ENCODE measurements at places on chromosomes 7 and 10.

- peak; percentile 13 for DNase-seq
Measured at GRCh38 chr10:93680412-93681047, 21.9 kb downstream of the FRA10AC1 start.

GRCh38 chr10:1598393-1599153, 138.8 kb downstream of the ADARB2 start:
- DNase-seq = no peak

GRCh38 chr7:70237831-70238575, 639.7 kb downstream of the AUTS2 start:
- DNase-seq = no peak

GRCh38 chr10:12709000-12709401, 292.5 kb downstream of the CCDC3 start:
- DNase-seq = no peak

DNA sequence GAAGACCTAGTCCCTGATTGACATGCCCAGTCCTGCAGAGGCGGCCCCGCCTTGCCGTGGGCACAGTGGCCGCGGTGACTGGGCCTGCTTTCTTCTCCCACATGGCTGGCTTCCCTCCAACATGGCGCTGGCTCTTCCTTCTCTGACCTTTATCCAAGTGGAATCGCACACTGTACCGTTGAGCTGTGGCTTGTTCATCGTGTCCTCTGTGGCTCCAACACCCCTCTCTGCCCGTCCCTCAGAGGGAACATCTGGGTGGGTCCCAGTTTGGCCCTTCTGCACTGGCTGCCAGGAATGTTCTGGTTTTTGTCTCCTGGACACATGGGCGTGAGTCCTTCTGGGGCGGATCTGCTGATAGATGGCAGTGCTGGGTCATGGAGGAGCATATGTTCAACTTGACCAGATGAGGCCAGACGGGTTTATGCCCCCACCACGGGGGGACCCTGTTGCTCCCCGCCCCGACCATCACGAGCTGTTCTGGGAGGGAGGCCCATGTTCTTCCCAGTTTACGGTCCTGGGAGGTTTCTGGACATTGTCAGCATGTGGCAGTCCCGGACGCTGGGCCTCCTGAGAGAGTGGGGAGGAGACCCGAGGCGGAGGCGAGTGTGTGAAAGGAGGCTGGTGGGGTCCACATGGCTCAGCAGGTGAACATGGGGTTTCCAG, 63.5 kb downstream of the LHPP start:
- DNase-seq = no peak

DNA sequence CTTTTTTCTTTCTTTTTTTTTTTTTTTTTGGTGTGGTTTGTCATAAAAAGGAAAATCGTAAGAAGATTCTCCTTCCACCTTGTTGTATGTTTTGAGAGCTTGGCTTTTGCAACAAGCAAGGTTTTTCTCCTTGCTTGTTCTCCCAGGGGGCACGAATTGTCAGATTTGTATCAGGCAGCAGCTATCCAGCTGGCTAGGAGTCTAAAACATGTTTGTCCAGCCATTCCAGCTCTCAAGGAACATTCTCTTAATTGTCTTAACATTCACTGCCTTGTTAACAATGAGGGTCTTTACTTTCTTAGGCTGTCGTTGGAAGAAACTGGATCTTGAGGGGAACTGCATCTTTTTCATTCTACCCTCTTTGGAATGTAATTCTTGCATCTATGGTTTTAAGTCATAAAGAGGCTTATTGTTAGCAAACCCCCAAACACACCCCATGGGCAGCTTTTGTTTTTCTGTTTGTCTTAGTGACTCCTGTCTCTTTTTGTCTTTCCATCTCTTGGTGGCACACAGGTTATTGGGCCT, 14.6 kb downstream of the SHTN1 start:
- DNase-seq = no peak

DNA sequence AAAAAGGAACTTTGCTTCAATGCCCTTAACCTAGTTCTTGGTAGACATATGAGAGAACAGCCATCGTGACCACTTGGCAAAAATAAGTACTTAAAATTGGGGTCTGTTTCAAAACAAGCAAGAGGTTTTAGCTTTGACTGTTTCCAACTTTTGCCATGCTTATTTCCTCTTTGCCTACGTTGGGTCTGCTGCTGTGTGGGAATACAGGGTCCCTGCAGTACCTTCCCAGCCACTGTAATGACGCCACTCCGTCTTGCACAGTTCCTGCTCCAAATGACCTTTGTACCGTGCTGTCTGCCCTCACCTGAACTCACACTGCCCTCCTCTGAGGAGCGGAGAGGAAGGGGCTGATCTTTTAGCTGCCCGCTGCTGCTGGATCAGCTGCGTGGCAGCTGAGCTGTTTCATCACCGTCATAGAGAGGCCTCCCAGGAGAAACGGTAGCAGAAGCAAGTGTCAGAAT, 133.1 kb downstream of the MAPK8 start:
- DNase-seq = no peak

- DNase-seq = no peak
Measured at GRCh38 chr7:128201067-128201689, 39.9 kb upstream of the LEP start.

- DNase-seq = no peak
Measured at GRCh38 chr10:59181668-59182067, 5.2 kb downstream of the PHYHIPL start.

DNA sequence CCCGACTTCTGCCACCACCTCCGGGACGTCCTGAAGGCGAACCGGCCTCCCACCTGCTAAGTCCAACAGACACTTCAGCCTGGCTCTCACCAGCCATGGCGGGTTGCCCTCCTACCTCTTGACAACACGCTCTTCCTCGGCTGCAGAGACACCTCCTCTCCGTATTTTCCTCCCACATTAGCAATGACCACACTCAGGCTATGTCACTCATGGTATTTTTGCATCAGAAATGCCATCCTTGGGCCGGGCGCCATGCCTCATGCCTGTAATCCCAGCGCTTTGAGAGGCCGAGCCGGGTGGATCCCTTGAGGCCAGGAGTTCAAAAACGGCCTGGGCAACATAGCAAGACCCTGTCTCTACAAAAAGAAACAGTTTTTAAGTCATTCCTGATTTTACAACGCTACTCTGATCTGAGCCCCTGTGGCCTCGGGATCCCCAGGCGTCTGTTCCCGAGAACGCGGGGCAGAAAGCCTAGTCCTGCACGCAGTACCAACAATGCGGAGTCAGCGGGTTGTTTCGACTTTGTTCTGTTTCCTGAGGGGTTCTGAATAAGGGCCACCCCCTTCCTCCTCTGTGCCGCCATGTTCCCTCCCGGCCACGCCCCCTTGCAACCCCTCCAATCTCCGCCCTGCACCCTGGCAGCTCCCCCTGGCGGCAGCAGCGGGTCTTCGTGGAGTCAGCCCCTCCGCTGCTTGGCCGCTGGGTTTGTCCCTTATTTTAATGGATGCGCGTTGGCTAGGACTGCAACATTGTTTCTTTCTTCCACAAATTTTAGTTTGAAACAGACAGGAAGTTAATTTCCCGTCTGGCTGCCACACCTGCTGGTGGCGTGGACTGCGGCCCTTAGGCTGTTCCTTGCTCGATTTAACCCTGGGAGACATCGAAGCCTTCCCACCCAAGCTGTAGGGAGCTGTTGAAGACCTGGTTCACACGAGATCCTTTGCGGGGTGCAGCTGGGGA, 9.7 kb upstream of the ZFAND2A start:
- no peak for DNase-seq

DNA sequence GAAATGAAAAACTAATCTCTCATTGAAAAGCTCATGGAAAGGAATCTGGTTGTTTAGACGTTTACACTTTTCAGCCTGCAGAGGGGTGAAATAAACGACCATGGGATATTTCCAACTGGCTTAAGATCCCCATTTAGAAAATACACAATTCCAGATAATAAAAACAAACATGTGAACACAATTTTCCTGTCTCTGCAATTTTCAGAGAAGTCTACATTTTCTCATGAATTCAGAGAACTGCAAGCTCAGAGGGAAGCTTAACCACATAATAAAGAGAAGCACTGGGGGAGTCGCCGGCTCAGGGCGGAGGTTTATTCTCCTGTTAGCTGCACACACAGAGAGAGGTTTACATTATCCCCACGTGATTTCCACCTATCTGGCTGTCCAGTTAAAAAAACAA, 215.2 kb downstream of the FANK1 start:
- DNase-seq = no peak

DNA sequence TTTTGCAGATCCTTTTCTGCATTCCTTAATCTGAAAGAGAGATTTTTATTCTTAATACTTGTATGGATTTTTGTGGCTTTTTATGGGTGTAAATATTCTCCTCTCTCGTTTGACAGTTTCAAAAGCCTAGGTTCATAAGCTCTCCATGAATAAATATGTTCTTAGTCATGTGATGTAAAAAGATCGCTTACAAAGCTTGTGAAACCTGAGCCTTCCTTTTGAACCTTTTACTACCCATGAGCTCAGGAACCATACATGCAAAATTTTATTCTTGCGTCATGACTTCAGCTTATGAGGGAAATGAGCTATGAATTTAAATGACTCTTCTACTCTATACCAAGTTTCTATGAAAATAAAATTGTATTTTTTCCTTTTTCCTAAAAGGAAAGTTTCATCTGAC, 98.7 kb downstream of the POLL start:
- peak; percentile 14 for DNase-seq

DNA sequence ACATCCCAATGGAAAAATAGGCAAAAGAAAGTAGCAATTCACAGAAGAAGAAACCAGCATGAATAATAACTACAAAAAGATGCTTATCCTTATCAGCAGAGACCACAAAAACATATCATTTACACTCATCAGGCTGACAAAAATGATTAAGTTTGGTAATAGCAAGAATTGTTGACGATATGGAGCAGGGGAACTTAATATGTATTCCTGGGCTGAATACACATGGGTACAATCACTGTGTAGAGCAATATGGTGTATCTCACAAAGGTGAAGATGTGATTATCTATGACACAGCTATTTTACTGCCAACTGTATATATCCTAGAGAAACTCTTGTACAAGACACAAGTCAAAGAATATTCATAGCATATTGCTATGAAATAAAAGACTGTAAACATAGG, 141.8 kb upstream of the NOBOX start:
- no peak for DNase-seq

DNA sequence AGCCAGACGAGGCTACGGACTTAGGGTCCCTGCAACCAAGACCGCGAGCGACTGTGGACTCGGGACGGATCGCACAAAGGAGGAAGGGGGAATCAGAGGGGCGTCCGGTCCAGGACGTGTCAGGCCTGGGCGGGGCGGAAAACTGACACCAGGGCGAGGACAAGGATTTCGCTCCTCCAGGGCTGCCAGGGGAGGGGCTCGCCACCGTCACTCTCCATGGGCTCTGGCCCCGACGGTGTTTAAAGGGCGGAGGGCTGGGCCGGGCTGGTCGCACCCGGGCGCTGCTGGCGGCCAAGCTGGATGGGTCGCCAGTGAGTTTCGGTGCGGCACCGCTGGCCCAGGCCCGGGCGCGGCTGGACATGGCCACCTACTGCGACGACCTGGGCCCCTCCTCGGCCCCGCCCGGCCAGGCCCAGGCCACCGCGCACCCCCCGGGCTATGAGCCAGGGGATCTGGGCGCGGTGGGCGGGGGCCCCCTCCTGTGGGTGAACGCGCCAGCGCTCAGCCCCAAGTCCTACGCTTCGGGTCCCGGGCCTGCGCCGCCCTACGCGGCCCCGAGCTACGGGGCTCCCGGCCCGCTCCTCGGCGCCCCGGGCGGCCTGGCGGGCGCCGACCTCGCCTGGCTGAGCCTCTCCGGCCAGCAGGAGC, at the start of gene FOXI2:
TSS of gene FOXI2 (plus strand) at position 271 of the 648 bp plus-strand sequence. CDS start at position 360, 89 bp downstream.
- DNase-seq = no peak

GRCh38 chr10:104311184-104311720, 27.0 kb downstream of the ITPRIP start:
- no peak for DNase-seq

GRCh38 chr7:77501192-77501515, 35.9 kb upstream of the PTPN12 start:
- no peak for DNase-seq

GRCh38 chr10:17693009-17693408, 49.1 kb downstream of the STAM start:
- no peak for DNase-seq

DNA sequence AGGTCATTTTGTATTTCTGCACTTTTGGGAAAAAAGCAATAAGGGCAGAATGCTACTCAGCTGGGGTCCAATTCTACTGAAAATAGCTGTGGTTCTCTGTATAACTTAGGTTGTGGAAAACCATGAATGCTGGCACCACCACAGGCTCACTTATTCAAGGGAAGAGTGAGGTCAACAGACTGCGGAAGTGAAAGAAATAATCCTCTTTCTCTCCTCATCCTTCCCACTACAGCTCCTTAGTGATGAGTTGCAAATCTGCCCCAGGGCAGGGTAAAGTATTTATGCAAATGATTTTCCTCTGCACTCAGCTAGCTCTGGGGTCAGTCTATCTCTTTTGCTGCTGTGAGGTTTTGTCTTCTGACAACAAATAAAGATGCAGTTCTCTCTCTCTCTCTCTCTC, 74.1 kb upstream of the PTPRZ1 start:
- no peak for DNase-seq

DNA sequence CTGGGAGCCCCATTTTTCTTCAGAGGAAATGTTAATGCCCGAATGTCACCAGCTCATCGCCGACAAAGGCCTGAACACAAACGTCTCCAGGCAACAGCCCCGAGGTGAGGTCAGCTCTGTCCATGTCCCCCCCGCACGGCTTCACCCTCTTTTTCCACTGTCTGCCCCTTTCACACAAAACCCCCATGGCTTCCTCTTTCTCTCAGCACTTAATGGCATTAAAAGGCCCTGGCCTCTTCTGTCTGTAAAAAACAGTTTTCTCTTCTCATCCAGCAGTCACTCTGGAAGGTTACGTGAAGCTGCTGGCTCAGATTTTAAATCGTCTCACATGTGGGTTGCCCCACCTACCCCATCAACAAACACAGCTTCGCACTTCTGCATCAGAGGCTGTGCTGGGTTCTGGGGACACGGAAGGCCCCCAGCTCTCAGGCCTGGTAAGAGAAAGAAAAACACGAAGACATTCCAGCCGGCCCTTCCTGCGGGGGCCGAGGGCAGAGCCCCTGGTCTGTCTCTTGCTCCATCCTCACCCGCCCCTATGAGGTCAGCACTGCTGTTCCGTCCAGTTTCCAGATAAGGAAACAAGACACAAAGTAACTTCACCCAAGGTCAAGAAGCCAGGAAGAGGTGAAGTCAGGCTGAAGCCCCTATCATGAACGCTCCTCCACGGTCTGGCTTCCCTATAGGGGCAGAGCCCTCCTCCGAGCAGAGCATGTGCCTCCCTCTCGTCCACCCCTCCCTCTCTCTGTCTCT, 91.1 kb upstream of the PDGFA start:
- DNase-seq = no peak
